ENCODE measurements at places on chromosomes 12 and 14. TPM values are rescaled to one million over a fixed set of nuclear protein-coding genes. Genes with fewer than 3 reads are reported as not detected.

The DRAM1 gene
- polyA plus RNA-seq = 3.2 TPM

- DNase-seq = no peak
Measured at GRCh38 chr12:96077081-96077480, 41.7 kb upstream of the LTA4H start.

The CSRP2 gene
- 28.7 TPM for polyA plus RNA-seq

DNA sequence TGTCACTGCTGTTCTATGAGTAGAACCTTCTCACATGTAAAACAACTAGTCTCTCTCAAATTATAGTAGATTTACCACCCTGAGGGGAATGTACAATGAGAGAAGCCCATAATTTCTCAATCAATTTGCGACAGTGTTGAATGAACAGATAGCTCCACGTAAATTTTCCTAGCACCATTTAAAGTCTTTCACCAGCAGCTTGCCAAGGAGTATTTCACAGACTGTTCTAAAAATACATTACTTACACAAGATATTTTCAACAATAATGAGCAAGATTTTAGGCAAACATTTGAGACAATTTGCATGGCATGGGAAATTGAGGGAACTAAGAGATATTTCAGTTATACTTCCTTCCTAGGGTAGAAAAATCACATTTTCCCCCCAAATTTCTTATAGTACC is 151.6 kb downstream of the KICS2 start:
- no peak for DNase-seq

DNA sequence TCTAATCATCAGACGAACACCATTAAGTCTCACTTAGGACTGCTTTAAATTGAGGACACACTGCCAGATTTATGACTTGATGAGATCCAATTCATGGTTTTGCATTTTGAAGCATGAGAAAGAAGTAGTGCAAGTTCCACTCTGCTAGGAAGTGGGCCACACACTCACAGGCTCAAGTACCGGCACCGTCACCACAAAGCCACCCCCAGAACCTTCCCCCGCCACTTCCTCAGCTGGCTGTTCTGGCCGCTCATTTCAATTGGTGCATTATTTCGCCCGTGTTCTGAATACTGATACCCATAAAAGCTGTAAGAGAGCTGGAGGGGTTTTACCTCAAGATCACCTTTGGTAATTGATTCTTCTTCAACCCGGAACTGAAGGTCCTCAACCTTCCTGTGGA is 70.1 kb downstream of the CLIP1 start:
- DNase-seq = no peak

- DNase-seq = no peak
Measured at GRCh38 chr12:26266881-26267280, 71.5 kb downstream of the SSPN start.

DNA sequence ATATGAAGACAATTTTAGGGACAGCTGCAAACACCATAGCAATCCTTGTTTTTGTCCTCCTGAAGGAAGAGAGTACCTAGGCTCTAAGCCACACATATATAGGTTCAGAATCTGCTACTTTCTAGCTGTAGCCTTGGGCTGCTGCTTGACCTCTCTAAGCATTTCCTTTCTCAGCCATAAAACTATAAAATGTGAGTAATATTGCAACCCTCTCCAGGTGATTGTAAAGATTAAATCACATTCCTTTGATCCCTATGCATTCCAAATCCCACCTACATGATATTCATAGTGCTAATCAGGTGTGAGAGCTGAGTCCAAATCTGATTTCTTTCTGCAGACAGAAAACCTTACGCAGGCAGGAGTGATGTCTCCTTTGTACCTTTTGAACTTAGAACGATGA is 913.5 kb downstream of the VRK1 start:
- no peak for DNase-seq

The PMEL gene
- polyA plus RNA-seq = 1.1 TPM

DNA sequence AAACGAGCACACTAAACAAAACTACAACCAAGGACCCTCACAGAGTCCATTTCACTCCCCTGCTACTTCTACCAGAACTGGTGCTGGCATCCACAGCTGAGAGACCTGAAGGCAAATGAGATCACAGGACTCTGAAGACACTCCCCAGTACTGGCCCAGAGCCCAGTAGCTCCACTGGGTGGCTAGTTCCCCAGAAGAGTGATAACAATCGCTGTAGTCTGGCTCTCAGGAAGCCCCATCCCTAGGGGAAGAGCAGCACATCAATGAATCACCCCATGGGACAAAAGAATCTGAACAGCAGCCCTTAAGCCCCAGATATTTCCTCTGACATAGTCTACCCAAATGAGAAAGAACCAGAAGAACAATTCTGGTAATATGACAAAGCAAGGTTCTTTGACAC is 190.7 kb upstream of the BMP4 start:
- DNase-seq = no peak

DNA sequence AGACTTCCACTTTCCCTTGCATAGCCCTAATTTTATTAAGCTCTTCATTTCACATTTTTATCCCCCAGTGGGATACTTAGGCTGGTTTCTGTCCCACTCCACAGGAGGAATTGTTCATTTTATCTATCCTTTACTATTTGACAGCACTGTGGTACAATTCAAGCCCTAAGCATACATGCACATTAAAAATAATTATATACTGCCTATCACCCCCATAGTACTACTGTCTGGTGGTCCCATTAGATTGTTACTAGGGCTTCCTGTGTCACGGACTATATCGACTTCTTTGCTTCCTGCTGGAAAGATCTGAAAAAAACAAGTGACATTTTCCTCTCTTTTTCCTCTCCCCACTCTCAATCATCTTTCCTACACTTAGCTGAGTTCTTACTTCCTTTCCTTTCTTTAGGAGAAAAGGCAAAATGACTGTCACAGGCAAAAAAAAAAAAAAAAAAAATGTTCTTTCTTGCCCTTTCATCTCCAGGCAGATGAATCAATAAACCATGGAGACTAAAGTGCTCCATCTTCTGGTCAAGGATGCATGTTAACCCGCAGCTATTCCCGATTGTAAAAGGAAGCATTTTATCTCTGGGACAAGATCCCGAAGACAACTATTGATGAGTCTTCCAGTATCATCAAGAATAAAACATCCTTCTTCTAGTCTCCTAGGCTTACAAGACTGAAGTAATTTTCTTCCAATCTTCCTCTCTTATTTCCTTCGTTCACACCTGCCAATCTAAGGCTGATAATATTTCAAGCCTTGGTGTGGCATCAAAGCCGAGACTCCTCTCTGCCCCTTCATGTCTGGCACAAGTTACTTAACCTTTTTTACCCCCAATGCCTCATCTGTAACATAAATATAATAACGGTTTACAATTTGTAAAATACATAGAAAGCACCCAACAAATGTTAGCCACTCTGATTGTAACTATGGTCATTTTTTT is 94.4 kb upstream of the PLEKHG7 start:
- peak; percentile 17 for DNase-seq

DNA sequence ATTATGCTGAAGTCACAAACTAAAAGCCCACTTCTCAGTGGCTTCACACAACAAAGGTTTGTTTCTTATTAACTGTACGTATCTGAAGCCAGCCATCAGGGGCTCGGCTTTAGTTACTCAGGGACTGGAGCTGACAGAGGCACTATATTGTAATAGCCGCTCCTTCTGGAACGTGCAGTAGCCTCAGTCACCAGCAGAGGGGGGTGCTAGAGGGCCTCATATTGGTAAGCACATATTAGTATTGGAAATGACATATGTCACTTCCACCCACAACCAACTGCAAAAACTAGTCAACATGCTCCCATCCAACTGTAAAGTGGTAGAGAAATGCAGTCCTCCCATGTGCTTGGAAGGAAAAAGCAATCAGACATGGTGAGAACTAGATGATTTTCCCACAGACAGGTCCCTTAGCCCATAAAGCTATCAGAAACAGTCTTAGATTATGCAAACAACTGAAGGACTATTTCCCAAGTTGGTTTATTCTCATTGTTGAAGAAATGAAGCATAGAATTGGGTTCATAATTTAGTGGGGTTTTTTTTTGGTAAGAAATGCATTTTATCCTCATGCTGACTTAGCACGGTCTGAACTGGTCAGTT is 183.6 kb upstream of the G2E3 start:
- no peak for DNase-seq

The NYNRIN gene
- polyA plus RNA-seq = 23.1 TPM

- no peak for DNase-seq
Measured at GRCh38 chr12:108017472-108018057, 111.5 kb upstream of the WSCD2 start.

DNA sequence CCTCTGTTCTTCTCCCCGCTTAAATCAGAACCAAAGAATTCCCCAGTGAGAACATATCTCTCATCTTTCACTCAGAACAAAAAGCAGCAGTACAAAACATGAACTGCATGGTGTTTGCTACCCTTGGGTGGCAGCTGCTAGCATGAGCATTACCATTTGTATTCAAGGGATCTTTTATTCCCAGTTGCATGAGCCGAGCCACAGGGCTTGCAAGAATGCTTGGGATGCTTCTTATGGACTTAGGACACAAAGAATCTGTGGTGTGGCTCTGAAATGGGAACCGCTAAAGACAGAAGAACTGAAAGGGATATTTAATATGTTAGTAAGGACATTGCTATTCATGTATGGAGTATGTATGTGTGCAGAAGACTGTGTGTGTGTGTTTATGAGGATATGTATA is 190.6 kb downstream of the TMX1 start:
- DNase-seq = no peak

GRCh38 chr14:92973261-92973797 is 50.4 kb downstream of the CHGA start:
- no peak for DNase-seq

GRCh38 chr12:27018037-27018436 is 3.9 kb upstream of the TM7SF3 start:
- no peak for DNase-seq

The PPP4R4 gene
- polyA plus RNA-seq = 0.13 TPM

The VDR gene
- 0.46 TPM for polyA plus RNA-seq

DNA sequence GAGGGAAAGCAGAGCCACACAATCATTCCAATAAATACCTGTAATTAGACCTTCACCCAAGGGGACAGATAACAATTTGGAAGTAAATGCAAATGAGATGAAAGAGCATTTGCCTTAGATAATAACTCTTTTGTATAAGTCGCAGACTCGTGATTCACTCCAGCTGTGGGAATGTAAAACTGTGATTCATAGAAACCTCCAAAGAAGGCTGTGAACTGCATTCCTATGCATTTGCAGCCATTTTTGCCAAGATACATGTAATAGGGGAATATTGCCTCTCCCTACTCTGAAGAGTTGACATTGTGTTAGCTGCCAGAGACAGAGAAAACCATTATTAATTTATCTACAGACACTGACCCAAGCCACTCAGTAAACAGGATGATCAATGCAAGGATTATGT is 181.9 kb upstream of the ARHGAP5 start:
- DNase-seq = no peak

The ENDOU gene
- 0.71 TPM for polyA plus RNA-seq

DNA sequence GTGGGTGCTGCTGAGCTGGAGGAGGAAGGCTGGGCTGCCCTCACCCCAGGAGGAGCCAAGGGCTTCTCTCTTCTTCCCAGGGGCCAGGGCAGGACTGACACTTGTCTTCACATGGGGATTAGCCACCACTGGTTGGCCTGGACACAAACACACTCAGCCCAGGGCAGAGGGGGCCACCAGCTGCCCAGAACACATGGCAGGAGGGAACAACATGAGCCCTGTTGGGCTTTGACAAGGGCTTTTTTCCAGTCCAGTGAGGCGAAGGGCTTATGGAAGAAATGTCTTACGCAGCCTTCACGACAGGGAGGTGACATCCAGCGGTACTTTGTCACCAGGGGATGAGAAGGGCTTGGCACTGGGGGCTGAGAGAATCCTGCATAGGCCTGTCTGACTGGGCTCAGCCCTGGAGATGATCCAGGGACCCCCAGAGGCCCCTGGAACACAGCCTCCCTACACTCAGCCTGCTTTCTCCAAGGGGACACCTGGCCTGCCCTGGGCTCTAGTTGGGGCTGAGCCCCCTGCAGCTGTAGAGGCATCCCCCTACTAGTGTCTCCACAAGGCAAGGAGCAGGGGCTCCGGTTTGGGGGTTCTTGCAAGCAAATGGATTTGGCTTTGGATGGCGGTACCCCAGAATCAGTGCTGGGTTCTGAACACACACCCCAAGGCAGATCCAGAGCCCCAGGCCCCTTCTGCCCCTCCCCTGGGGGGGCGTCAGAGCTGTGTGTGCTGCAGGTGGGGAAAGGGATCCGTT is 18.9 kb downstream of the ARL6IP4 start:
- no peak for DNase-seq

DNA sequence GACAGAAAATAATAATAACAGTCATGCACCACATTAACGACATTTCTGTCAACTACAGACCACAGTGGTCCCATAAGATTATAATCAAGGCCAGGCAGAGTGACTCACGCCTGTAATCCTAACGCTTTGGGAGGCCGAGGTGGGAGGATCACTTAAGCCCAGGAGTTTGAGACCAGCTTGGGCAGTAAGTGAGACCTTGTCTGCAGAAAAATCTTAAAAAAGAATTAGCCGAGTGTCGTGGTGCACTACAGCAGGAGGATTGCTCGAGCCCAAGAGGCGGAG is 8.6 kb downstream of the NAB2 start:
- DNase-seq = no peak

The ALG10B gene
- polyA plus RNA-seq = 6.8 TPM

DNA sequence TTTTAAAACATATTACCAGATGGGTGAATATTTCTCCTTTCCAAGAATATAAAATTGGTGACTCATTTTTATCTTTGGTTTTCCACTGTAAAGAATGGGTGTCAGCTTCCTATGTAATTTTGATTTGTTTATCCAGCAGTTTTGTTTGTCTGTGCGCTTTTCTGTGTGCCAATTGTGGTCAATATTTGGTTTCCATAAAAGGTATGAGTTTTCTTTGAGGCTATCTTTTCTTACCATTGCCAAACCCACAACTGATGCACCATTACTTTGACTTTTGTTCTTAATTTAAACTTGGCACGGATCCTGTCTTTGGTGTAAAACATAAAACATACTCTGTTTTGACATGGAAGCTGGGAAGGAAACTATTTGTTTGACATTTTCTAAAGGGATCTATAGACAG is 78.8 kb upstream of the NAV3 start:
- DNase-seq = no peak

DNA sequence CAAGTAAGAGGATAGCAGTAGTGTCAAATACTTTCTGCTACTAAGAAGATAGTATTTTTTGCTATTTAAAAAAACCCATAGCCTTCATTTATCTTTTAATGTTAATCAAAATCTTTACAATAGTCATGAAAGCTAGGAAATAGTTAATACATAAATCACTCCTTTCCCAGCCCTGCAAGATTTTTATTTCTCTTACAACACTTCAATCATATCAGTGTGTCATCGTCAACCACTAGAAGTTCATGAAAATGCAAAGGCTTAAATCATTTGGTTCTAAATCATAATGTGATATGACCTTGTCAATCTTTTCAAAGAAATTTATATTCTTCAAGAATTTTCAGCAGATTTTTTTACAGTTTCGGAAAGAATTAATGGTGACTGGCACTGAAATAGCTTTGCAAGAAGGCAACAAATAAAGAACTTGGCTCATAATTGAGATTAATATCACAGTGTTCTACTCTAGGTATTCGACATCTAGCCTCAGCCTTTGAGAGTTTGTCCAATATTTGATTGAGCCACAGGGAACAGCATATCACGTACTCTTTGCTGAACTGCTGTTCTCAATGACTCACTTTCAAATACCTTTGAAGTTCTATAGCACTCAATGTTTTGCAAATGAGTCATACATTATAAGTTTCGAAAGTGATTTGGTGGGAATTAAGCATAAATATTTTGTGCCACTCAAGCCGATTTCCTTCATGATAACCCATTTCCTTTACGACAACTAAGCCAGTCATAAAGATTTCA is 384.0 kb upstream of the FOXG1 start:
- no peak for DNase-seq

- no peak for DNase-seq
Measured at GRCh38 chr14:102949801-102950451, 27.5 kb downstream of the AMN start.

The IL26 gene
- not detected for polyA plus RNA-seq

All from forelimb muscle (tissue), 1 donor.